Stimulated activated naive CD8-positive, alpha-beta T cell treated with anti-CD3 and anti-CD28 coated beads, Interleukin-15, amount 100 ng/mL, for 72 hours (primary cell): ENCODE measurements at places on chromosomes 2 and 18.
A peak's percentile ranks its signal among the peaks of the same experiment; 100 is the strongest.

DNA sequence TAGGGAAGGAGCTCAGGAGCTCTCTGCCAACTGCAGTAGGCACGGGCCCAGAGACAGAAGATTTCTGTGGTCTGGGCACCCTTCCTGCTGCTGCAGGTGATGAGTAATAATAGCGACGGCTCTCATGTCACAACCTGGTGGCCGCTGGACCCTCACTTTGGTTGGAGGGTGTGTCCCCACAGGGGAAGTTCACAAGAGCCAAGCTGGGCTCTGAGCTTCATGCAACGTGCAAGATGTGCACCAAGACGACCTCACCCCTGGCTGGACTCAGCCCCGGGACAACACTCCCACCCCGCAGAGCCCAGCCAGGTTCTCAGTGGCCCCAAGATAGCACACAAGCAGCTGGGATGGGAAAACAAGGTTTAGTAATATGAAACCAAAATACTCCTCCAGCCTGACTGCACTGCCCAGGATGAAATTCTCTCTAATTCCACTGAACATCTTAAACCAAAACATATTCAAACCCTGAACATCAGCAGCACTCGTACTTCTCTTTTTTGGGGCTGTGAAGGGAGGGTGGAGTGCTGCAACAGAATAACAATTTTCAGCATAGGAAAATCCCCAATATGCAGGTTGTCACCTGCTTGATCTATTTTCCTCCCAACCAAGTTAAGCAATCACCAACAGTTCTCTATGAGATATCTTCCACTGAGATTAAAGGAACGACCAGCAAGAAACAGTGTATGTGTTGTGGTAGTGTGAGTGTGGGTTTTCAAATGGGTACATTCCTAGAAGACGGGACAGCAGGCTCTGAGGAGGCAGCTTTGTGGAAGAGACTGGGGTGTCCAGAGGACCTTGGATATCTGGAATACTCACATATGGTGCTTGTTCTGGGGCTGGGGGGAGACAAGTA, 26.5 kb downstream of the BCL2 start:
- peak; percentile 21 for DNase-seq

GRCh38 chr2:231371430-231372054, 24.0 kb upstream of the B3GNT7 start:
- DNase-seq, result no peak

DNA sequence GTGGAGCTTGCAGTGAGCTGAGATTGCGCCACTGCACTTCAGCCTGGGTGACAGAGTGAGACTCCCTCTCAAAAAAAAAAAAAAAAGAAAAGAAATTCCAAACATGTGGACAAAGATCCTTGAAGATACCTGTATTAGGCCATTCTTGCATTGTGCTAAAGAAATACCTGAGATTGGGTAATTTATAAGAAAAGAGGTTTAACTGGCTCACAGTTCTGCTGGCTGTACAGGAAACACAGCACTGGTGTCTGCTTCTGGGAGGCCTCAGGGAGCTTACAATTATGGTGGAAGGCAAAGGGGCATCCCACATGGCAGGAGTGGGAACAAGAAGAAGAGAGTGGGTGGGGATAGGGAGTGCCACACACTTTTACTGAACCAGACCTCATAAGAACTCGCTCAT, 140.1 kb downstream of the SS18 start:
- DNase-seq, result no peak

DNA sequence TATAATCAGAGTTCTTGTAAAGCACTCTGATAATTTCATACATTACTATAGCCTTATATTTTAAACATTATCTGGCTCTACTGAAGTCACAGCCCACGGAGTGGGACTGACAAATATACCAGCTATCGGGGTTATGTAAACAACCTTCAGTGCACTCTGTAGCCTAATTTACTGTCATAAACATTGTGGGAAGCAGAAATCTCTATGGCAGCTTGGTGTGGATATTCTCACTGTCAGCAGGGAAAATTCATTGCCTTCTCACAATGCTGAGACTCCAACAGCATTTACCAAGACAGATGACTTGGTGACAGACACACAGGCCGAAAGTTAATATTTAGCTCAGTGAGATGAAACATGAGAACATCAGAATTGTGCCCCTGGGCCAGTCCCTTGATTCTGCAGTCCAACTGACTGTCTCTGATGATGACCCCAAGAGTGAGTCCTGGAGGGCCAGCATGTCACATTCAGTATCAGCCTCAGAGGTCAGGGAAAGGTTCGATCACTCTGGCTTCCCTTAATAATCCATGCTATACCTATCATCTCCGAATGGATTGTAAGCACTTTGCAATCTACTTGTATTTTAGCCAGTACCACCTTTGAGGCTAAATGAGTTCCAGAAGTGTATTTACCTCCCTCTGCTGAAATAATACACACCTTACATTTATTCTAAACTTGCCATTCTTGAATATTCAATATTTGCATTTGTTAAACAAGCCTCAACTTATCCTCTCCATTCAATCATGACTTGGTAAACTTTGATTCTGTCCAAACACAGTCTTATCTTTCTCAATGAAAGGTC, 146.2 kb upstream of the OSR1 start:
- DNase-seq, result no peak

GRCh38 chr2:128613351-128613750, 294.7 kb upstream of the HS6ST1 start:
- no peak for DNase-seq

DNA sequence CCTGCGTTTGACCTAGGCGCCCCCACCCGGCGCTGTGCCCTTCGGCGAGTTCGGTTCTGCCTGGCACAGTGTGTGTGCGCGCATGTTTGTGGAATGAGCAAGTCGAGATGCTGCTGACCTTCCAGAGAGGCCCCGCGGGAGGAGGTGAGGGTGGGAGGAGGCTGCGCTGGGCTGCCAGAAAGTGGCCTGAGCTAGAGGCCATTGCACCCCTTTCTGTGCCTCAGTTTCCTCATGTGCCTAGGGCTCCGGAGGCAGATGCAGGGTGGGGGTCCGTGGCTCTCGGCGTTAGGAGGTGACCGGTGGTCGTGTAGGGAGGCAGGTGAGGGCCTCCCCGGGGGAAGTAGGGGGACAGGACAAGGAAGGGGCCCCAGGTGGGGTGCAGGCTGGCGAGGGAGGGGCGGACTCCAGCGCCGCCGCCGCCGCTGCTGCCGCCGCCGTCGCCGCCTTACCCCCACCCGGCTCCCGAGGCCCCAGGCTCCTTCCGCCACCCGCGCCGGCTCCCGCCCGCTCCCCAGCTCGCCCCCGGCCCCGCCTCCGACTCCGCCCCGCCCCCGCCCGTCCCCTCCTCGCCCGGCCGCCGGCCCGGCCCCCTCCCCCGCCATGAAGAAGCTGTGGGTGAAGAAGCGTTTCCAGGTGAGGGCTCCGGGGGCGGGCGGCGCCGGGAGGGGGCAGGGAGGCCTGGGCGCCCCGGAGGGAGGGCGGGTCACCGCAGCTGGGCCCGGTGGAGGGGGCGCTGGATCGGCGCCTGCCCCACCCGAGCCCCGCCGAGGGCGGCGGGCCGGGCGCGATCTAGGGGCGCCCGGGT, 7.0 kb downstream of the SPEG start:
- no peak for DNase-seq

DNA sequence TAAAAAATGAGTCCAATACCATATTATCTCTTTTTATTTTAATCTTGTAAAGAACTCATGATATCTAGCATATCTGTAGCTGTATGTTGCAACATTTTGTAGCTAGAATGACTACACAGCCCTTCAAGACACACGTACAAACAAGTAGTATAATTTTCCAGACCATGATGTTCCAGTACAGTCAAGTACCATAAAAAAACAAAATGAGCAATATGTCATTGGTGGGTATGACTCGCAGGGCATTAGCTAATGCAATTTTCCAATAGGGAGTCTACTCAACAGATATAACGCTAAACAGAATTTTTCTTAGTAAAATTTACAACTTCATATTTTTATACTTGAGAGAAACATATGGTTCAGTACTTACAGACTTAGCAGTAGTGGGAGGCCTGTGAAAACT, 53.6 kb upstream of the UGP2 start:
- DNase-seq, result no peak

DNA sequence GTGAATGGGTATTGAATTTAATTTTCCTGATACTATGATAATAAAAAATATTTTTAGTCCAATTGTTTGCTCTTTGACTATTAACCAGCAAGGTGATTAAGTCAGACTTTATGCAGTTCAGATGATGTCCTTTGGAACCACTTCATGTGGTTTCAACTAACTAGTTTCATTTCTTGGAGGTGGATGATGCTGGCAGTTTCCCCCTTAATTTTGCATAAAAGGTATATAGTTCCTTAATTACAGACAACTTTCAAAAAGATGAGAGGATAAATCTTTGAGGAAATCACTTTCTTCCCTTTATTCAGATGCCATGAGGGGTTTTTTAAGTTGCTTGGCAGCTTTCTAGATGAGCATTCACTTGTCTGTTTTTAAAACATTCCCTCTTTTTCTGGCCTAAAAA, 223.1 kb downstream of the PHLPP1 start:
- no peak for DNase-seq

DNA sequence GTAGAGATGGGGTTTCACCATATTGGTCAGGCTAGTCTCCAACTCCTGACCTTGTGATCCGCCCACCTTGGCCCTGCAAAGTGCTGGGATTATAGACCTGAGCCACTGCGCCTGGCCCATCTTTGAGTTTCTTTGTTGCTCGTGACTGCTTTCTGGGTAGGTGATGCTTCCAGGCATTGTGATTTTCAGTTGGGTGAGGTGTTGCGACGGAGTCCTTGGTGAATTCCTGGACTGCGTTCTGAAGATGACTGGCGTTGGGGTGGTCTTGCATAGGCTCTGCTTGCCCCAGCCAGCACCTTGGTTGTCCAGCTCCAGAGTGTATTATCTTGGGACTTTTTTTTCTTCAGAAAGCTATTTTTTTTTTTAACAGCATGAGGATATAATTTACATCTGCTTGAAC, 103.4 kb downstream of the DCDC2C start:
- DNase-seq, result no peak

DNA sequence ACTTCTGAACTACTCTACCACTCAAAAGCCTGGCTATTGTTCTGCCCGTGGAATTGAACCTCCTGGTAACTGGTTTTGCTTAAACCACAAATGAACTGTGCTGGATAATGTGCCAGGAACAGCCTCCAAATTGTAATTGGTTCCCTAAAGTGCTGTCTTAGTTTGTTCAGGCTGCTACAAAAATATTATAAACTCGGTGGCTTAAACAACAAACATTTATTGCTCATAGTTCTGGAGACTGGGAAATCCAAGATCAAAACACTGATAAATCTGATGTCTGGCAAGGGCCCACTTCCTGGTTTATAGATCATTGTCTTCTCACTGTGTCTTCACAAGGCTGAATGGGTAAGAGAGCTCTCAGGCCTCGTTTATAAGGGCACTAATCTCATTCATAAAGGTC, 149.2 kb upstream of the NCKAP5 start:
- no peak for DNase-seq

- no peak for DNase-seq
Observed at GRCh38 chr2:21220930-21221329, 97.2 kb downstream of the TDRD15 start.

DNA sequence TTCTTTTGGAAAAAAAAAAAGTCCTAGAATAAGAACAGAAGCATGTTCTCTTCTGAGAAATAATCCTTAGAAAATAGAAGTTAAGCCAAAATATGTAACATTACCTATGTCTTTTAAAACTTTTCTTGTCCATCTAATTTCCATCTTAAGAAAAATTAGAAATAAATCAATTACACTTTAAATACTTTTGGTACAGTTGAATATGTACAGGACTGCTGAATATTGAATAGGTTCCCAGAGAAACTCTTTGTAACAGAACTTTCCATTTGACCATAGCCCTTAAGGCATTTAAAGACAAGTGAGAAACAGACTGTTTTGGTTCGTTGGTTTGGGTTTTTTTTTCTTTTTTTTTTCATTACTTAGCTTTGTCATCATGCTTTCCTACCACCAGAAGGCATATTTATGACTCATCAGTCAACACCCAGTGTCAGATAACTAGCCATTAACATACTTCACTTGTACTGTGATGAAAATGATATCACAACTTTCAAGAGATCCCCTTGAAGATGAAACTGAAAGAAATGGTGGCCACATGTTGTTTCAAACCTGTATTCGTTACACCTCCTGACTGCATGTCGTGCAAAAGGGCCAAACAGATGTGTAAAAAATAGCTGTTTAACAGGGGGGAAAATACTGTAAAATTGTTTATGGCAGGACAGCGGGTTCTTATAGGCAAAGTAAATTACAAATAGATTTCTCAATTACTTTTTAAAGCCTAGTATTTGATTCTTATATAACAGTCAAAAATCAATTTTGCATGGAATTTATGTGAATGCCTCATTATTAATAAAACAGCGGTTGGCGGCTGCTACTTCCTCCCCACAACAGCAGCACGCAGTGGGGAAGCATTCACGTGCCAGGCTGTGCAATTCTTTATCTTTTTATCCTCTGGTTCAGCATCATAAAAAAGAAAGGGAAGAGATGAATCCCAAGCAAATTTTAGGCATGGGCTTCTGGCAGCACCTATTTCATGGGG, 280.7 kb upstream of the HNRNPA3 start:
- peak; percentile 50 for DNase-seq

GRCh38 chr18:22606563-22607283, 189.0 kb upstream of the CTAGE1 start:
- no peak for DNase-seq

- no peak for DNase-seq
Observed at GRCh38 chr2:218557941-218558340, 10.2 kb downstream of the USP37 start.
